ACHN (cell line): ENCODE measurements at places on chromosomes 7 and 10.
A peak's percentile ranks its signal among the peaks of the same experiment; 100 is the strongest.

- peak; percentile 90 for DNase-seq
Measured at GRCh38 chr7:128167042-128167701, 73.9 kb upstream of the LEP start.

GRCh38 chr10:122490786-122491680, 29.7 kb downstream of the HTRA1 start:
- DNase-seq, result no peak

DNA sequence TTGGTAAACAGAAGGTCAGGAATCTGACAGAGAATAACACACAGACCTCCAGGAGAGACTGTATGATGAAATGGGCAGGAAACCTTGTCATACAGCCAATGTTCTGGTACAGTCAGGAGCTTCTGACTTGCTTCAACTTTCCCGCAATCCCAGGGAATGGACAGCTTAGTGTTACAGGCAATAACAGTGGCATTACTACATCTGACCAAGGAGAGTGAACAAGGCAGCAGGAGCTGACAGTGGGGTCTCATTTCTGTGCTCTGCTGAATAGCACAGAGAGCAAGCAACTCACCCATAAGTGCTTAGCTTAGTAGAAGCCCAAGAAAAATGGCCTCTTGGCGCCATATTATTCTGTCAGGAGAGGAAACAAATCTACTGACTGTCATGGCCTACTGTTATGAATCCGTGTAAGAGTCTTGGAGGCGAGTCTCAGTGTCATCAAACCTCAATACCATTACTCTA, 186.2 kb upstream of the MTPN start:
- no peak for DNase-seq

DNA sequence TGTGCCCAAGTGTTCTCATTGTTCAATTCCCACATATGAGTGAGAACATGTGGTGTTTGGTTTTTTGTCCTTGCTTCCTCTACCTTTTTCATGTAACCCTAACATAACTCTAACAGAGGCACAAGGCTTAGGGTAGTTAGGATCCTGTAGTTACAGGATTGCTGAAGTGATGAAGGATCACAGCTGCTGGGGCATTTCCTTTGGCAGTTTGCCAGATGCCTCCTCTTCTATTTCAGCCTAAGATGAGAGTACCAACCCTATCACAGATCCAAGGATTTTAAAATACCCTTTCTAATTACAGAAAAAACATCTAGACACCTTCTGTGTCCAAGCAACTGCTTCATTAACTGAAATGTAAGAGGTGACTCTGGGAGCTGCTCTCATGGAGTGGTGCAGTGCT, 141.7 kb upstream of the COL1A2 start:
- DNase-seq, result no peak

- no peak for DNase-seq
Measured at GRCh38 chr7:134931487-134931886, 54.8 kb upstream of the AGBL3 start.

DNA sequence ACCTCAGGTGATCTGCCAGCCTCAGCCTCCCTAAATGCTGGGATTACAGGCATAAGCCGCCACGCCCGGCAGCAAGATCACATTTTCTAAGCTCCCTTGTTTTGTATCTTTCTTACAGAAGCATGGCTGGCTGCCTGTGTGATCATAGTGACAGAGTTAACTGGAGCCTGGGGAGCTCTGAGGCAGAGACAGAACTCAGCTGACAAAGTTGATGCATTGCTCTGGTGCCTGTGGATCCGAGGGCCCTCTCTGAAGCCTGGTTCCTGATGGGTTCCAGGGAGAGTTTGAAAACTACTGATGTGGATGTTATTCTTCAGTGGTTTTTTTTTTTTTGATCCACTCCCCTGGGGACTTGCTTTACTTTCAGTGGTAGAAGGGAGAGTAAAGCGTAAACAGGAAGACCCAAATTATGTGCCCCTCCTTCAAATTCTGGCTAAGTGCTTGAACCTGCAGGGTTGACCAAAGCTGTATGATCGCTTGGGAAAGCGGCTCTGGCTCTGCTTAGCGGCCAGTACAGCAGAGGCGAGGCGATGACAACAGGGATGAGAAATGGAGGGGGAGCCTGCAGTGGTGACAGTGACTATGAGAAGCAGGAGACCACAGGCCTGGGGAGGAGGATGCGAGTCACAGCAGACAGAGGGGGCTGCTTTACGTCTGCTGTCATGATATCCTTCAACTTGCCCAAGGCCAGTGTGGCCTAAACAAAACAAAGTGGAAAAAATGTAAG, 6.8 kb upstream of the EFCAB10 start:
- DNase-seq, result no peak

DNA sequence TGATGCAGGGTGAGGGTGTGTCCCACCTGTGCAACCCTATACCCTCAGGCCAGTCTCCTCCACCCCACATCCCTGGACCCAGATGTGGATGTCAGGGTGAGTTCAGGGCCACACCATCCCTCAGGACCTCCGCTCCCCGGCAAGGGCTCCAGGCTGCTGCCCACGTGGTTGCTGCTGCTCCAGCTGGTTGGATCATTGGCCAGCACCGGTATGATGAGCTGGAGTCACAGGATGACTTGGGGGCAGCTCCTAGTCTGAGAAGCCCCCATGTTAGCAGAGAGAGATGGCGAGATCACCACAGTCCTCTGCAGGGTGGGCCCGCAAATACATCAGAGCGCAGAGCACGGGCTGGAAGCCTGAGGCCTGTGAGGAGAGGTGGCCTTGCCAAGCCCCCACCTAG, 103.3 kb upstream of the GDF10 start:
- DNase-seq, result no peak

GRCh38 chr7:68180761-68181160, 1184.1 kb downstream of the TYW1 start:
- DNase-seq, result no peak
